Endothelial cell of umbilical vein (primary cell): ENCODE measurements at places on chromosomes 3 and 15. TPM values are rescaled to one million over a fixed set of nuclear protein-coding genes. Genes with fewer than 3 reads are reported as not detected.

The SLC22A13 gene
- total RNA-seq = 0.44 and 0.53 TPM in 2 replicates

The BUB1B gene
- total RNA-seq = 65.6 and 69.8 TPM in 2 replicates

The CYP1A1 gene
- 5.8 and 7.6 TPM in 2 replicates for total RNA-seq

The TEX55 gene
- not detected in 2 replicates for total RNA-seq

The CRYGS gene
- 3.8 and 5.0 TPM in 2 replicates for total RNA-seq

The PGBD4 gene
- 1.1 TPM in 2 replicates for total RNA-seq

The PLSCR1 gene
- 65.6 and 78.7 TPM in 2 replicates for total RNA-seq

The SST gene
- total RNA-seq = not detected in 2 replicates

The CEP19 gene
- total RNA-seq = 1.2 and 1.6 TPM in 2 replicates

GRCh38 chr15:53114960-53115359 lies 324.8 kb upstream of the ONECUT1 start:
- DNase-seq = no peak

GRCh38 chr3:132209855-132210254 lies 107.4 kb upstream of the ACP3 start:
- no peak for DNase-seq

GRCh38 chr3:11603628-11604027 lies 40.1 kb downstream of the VGLL4 start:
- peak; percentile 53 for DNase-seq

DNA sequence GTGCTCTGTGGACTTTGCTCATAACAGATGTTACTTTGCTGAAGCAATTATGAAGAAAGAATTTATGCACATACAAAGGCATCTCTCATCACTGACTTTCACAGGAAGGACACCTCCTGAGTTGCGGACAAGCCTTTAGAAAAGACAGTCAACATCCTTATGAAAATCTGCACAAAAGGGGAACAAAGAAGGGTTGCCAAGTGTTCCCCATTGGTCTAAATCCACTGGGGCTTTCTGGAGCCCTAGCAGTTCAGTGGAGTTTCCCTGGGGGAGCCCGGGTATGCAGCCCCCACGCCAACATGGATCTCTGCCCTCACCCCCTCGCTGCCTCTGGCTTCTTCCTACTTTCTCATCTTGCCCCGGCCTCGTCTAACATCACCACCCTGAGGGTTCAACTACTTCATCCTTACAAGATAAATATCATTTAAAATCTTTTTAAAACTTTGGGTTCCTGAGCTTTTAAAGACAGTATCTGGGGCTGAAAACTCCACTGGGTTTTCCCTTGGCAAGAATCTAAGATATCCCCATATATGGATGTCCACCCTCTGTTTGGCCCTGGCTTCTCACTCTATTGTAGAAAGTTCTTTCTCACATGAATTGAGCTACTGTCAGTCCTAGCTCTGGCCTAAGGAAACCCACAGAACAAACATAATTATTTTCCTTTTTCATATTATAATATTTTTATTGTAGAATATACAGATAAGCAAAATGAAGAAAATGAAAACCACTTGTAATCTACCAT lies 207.9 kb upstream of the RGMA start:
- no peak for DNase-seq

DNA sequence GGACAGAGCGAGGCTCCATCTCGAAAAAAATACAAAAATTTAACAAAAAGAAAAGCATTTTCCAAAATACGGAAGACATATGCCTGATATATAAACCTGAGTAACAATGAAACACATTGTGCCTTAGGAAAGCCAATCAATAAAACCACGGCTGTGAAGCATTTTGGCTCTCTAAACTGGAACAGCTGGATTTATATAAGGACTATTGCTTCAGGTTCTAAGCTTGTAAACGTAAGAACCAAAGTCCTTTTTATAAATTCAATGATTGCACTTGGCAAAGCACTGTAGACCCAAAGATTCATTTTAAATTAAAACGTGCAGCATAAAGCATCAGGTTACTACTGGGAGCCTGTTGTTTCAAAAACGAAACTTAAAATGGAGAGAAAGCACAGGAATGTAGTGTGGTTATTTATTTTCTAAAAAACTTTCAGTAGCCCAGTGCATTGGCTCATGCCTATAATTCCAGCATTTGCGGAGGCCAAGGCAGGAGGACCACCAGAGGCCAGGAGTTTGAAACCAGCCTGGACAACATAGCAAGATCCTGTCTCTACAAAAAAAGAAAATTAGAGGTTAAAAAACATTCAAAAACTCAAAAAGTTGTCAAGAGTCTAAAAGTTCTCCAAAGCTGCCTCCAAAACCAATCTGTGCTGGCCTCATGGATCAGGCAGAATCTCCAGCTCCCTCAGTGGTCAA lies 61.5 kb downstream of the USF3 start:
- no peak for DNase-seq

DNA sequence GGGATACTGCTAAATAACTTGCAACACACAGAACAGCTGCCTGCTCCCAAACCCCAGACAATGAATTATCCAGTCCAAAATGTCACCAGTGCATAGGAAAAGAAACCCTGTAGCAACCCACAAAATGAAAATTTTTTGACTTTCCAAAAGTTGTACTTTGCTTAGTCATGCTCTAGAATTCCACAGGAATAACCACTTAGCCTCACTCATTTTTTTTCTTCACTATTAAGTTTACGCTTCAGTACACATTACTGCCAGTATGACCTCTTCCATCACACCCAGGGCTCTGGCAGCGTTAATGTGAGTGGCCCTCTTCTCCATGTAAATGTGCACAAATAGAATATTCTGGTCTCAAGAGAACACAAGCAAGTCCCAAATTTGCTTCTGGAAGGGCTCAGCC lies 259.8 kb downstream of the MAGI1 start:
- no peak for DNase-seq

GRCh38 chr3:33808559-33808958 lies 10.1 kb downstream of the PDCD6IP start:
- DNase-seq = no peak

GRCh38 chr3:94024385-94024784 lies 4.0 kb downstream of the STX19 start:
- no peak for DNase-seq

DNA sequence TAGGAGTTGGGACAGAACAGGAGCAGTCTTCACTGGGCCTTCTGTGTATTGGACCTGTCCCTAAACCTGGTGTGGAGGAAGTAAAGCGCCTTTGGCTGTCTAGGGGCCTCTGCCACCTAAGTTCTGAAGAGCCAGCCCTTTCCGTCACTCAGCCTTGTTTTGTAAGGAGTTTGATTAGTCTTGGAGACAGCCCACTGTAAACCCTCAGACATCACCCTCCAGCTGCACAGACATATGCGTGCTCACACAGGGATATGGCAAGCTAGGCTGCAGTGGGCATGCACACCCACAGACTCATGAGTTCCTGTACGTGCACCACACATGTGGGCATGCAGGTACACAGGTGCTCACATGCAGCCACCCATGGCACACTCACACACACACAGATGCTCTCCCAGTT lies 5.2 kb downstream of the PRKCD start:
- DNase-seq = no peak

GRCh38 chr3:135068011-135068410 lies 273.0 kb downstream of the EPHB1 start:
- DNase-seq = no peak

DNA sequence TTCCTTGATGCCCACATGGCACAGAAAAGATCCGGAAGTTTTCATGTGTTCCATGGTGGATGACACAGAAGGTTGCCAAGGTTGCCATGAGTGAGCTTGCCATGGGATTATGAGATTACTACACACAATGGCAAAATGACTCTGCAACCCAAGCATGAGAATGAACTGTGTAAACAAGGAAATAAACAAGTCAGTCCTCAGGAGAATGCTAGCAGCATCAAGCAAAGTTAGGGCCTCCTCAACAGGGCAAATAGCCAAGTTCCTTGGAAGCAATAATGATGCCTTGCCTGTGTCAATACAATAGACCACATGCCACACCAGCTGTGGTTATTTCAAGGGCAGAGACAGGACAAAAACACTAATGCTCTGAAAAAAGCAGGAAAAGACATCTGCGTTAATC lies 41.8 kb downstream of the AQR start:
- peak; percentile 52 for DNase-seq

DNA sequence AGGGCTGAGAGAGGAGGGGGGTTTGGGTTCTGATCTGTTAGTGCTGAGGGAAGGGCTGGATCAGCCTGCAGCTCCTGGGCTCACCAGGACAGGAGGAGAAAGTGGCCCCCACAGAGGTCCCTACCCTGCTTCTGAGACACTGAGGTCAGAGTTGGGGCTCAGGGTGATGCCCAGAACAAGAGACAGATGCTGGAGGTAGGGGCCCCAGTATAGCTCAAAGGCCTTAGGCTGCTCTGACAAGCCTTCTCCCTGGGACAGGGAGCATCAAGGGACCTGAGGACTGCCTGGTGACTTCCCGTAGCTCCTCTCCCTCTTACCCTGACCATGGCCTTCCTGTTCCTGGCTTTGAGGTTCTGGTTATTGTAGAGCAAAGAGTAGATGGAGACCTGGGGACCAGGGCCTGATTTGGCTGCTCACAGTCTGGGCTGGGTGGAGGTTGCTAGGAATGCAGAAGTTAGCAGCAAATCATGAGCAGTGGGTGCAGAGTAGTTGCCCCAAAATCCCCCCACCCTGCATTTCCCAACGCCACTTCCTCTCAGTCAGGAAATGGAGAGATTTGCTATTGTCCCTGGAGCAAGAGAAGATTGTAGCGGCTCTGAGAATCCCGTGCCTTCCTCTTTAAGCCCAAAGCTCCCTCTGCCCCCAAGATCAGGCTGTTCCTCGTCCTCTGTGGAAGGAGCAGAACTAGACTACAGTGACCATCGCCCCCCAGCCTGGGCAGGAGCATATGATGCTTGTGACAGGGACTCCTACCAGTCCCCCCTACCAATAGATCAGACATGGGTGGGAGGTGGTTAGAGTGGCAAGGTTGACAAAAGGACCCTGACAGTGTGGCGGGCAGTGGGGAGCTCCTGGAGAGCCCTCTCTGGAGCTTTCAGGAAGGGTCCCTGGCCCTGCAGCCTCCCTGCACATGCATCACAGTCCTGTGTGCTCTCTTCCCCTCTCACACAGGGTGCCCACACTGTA lies 47.4 kb upstream of the SEC22A start:
- no peak for DNase-seq
